Nephron progenitor cell (in vitro differentiated cells): ENCODE measurements at places on chromosomes 11 and 22.

- no peak for DNase-seq
Observed at GRCh38 chr11:61833471-61833870, 5.4 kb downstream of the FADS2 start.

DNA sequence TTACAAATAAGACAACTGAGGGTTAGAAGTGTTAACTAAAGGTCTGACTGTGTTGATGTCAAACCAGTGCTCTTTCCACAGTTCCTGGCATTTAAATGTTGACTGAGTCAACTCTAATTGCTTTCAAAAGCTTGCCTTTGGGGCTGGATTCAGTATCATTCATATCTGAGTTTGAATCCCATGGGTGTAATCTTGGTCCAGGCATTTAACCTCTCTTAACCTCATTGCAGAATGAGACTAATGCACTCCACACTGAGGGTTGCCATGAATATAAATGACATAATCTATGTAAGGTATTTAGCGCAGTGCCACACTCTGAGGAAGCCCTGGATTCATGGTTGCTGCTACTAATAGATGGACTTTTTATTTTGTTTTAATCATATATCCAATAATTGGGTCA lies 274.3 kb downstream of the DDX10 start:
- DNase-seq = no peak

GRCh38 chr11:19980957-19981669 lies 179.2 kb downstream of the DBX1 start:
- DNase-seq = no peak

DNA sequence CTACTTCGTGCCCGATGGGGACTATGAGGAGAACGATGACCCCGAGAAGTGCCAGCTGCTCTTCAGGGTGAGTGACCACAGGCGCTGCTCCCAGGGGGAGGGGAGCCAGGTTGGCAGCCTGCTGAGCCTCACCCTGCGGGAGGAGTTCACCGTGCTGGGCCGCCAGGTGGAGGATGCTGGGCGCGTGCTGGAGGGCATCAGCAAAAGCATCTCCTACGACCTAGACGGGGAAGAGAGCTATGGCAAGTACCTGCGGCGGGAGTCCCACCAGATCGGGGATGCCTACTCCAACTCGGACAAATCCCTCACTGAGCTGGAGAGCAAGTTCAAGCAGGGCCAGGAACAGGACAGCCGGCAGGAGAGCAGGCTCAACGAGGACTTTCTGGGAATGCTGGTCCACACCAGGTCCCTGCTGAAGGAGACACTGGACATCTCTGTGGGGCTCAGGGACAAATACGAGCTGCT lies 751 bp downstream of the FIBIN start:
- DNase-seq = no peak

DNA sequence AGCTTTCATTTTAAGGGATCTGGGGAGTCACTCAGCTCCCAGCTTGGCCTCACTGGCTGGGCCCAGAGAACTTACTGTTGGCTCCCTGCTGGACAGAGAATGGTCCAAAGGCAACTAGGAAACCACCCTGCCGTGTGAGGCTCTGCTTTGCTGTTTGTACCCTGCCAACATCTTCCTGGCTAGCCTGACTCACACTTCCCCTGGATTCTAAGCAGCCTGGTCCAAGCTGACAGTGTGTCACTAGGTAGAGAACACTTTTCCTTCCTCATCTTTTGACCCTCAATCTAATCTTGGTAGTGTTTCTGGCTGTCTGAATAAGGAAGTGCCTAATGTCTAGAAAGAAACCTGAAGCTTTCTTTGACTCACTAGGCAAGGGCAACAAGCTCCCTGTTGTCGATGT lies 76.7 kb downstream of the FAR1 start:
- DNase-seq = no peak

DNA sequence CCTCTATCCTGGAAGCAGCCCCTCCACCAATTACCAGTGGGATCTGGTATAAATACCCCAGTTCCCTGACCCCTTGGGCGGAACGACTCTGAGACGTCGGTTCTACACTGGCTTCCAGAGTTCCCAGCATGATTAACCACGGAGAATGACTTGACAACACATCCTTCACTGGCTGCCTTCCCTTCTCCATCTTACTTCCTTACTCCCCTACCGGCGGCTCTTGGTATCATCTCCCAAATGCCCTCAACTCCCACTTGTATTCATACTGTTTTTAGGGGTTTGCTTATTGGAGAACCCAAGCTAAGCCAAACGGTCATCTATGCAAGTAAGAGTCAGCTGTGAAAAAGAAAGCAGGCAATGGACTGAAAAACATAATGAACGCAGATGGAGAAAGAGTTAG lies 56.1 kb downstream of the APOL3 start:
- no peak for DNase-seq

GRCh38 chr22:20530368-20531153 lies 23.2 kb downstream of the MED15 start:
- no peak for DNase-seq
